Small intestine (tissue), 16 donors: ENCODE measurements at places on chromosomes 2 and 18.

GRCh38 chr2:60530660-60531281 lies 22.7 kb downstream of the BCL11A start:
- peak; percentile 95 for DNase-seq

- no peak for DNase-seq
Observed at GRCh38 chr2:234348081-234348480, 148.8 kb downstream of the ARL4C start.

GRCh38 chr2:42186366-42186765 lies 17.2 kb downstream of the EML4 start:
- no peak for DNase-seq

GRCh38 chr2:121031568-121032340 lies 253.2 kb downstream of the TFCP2L1 start:
- no peak for DNase-seq

DNA sequence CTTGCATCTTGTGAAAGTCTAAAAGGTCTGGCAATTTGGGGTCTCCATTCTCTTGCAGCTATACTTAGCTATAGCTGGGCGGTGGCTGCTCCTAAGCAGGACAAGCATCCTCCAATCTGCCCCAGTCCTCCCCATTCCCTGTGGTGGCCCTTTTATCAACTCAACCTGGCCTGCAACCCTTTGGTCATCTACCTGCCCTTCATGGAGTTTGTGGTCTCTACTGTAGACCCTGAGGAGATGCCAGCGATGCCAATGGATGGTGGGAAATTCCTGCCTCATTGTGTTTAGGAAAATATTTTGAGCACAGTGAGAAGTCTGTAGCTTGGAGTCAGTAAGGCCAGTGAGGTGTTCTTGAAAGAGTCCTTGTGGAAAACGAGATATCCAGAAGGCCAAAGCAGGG lies 143.4 kb downstream of the CAPN13 start:
- DNase-seq, result no peak

DNA sequence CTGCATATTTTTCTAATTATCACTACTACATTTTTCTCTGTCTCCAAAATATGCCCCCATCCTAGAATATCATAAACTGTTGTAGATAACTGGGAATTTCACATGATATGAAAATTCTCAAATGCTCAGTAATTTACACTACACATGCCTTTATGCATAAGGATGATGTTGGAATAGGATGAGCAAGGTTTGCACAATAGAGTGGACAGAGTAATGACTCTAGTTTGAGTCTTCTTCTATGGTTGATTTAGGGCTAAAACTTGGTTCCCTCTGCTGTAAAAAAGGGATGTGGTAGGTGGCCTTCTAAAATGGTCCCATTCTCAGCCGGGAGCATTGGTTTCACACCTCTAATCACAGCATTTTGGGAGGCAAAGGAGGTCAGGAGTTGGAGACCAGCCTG lies 129.9 kb downstream of the BCL11A start:
- DNase-seq, result no peak

DNA sequence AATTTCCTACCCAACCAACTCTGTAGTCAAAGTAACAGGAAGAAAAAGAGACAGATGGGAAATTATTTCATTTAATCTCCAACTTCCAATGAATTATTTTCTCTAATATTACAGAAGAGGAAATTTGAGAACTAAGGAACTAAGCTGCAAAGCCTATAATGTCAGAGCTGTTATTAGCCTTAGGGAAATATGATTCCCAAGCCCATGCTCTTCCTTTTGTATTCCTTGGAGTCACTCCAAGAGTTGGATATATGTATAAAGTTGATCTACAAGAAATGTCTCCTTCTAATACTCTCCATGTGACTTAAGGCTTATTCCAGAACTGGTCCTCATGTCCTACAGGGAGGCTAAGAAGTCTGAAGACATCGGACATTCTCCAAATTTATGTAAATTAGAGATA lies 31.6 kb upstream of the VWC2L start:
- no peak for DNase-seq

DNA sequence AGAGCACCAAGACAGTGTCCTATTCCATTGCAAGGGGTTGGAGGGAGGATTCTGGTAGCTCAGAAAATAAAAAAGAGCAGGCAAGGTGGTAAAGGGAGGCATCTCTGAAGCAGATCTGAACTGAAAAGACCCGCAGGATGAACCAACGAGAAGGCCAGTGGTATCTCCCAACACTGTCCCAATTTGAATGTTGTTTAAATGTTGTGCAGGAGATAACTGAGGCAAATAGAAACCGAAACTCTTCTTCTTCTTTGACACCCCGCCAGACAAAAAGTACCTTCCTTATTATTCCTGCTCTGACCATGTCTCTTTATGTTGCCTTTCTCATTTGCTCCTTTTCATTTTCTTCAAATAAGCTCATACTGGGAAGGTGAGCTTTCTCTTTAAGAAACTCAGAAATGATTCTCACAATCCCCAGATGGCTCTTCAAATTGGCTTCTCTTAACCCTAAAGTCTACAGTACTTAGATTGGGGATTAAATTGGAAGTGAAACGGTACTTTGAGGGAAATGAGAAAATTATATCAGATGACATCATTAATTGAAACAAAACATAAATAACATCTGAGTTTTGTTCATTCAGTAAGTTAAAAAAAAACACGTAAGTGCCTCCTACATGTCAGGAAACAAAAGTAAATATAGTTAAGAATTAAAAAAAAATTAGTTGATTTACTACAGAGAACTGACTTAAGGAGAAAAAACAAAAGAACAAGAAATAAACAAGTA lies 143.6 kb downstream of the WDPCP start:
- no peak for DNase-seq

DNA sequence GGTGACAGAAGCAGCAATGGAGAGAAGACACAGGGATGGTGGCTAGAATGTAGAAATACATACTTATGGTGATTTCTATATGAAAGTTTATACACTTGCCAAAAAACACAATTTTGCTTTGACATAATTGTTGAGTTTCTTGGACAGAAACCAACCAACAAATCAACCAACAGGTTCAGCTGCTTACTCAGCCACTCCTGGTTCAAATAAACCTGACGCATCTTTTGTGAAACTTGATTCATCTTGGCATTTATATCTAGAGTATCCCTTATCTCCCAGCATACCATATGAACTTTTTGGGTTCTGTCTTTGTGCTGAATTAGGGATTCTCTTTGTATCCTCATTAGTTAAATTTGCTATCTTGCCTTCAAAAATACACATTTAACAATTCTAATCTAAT lies 54.1 kb upstream of the ERBB4 start:
- DNase-seq, result no peak
